ENCODE measurements at places on chromosomes 2 and 18.

DNA sequence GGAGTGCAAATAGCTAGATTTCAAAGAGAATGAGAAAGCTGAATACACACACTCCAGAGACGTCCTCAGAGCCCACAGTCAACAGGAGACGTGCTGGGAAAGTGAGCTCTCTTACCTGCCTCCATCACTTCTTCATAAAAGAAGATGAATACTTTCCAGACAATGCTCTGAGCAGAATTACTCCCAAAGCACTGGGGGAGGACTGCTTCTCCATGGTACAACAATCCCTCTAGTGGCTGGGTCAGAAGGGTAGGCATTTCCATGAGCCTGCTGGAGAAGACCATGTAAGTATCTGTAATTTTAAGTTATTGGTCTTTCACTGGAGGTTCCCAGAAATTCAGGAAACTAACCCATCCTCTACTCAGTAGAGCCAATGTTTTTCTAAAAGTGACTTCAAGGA, 190.3 kb downstream of the RBM43 start:
- DNase-seq, result no peak

GRCh38 chr2:46179037-46179621, 118.1 kb upstream of the EPAS1 start:
- DNase-seq, result no peak

- no peak for DNase-seq
These were observed 10.1 kb downstream of the TWIST2 start for GRCh38 chr2:238857959-238858358.

- DNase-seq, result peak; percentile 44
These were observed 8.4 kb upstream of the ARID5A start for GRCh38 chr2:96528006-96528699.

GRCh38 chr18:31619291-31619690, 27.6 kb downstream of the TTR start:
- DNase-seq, result no peak

DNA sequence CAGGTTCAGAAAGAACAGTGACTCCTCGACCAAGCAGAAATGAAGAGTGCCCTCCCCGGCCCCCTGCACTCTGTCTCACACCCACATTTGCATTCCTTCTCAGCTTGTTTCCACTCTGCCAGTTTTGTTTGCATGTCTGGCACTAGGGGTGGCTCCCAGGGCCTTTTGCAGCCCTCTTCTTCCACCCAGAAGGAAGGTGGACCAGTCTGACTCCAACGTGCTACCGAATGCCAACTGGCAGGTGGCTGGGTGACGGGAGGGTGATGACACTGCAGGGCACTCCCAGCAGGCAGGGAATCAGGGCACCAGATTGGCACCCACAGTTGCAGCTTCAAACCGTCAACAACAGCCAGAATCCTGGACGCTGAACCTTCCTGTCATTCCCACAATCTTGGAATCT, 371.1 kb downstream of the TXNL1 start:
- no peak for DNase-seq

GRCh38 chr2:39119732-39120520, 925 bp downstream of the SOS1 start:
- no peak for DNase-seq

- no peak for DNase-seq
These were observed 58.2 kb downstream of the TWSG1 start for GRCh38 chr18:9392726-9393125.

GRCh38 chr18:1875219-1875618, 696.1 kb downstream of the METTL4 start:
- no peak for DNase-seq

- no peak for DNase-seq
These were observed 30.8 kb downstream of the GRHL1 start for GRCh38 chr2:9982248-9982647.

- DNase-seq, result no peak
These were observed 236.9 kb downstream of the PTPRM start for GRCh38 chr18:7803956-7804469.

- DNase-seq, result no peak
These were observed 36.0 kb downstream of the ANKRD29 start for GRCh38 chr18:23626451-23627279.

- no peak for DNase-seq
These were observed 94.0 kb downstream of the VRK2 start for GRCh38 chr2:58140508-58141072.

- no peak for DNase-seq
These were observed 80.5 kb downstream of the CDH19 start for GRCh38 chr18:66523219-66523991.

DNA sequence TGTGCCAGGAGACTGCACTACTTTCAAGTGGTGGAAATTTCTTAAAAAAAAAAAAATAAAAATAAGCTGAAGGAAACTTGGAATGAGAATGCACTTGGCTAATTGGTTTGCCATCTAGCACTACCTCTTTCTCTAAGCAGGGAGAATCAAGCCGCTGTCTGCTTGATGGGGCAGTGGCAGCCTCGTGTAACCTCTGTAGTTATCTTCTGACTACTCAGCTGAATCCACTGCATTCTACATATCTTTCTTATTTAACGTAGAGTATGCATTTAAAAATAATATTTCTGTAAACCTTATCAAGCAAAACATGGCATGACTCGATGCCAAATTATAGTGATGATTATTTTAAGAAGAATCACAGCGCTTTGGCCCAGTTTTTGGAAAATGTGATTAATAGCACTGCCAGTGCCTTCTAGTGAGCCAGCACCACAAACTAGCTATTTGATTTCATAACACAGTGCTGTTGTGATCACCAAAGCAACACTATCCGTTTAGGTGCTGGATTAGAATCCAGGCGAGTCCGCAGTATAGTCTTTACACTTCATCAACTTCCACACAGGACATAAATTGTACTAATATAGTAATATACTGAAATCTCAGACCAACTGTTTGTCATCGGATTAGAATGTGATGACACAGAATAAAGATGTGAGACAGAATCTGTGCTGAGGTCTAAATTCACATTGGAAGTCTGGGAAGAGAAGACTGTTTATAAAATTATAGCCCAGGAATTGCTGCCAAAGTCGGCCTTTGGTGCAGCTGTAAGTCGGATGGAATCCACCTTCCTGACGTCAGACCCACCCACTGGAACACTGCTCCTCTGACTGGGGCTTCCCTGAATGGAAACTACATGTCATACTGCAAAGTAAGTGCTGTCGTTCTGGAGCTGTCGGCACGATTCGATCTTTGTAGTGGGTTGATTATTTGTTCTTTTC, 136.5 kb upstream of the ETAA1 start:
- DNase-seq, result no peak

DNA sequence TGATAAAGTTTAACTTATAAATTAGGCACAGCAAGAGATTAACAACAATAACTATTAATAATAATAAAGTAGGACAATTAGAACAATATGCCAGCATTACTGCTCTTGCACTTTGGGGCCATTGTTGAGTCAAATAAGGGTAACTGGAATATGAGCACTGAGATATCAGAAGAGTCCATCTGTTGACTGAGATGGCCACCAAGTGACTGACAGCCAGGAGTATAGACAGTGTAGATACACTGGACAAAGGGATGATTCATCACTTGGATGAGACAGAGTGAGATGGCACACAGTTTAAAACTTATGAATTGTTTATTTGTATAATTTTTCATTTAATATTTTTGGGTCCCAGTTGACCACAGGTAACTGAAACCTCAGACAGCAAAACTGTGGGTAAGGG, 20.0 kb downstream of the NAB1 start:
- no peak for DNase-seq

DNA sequence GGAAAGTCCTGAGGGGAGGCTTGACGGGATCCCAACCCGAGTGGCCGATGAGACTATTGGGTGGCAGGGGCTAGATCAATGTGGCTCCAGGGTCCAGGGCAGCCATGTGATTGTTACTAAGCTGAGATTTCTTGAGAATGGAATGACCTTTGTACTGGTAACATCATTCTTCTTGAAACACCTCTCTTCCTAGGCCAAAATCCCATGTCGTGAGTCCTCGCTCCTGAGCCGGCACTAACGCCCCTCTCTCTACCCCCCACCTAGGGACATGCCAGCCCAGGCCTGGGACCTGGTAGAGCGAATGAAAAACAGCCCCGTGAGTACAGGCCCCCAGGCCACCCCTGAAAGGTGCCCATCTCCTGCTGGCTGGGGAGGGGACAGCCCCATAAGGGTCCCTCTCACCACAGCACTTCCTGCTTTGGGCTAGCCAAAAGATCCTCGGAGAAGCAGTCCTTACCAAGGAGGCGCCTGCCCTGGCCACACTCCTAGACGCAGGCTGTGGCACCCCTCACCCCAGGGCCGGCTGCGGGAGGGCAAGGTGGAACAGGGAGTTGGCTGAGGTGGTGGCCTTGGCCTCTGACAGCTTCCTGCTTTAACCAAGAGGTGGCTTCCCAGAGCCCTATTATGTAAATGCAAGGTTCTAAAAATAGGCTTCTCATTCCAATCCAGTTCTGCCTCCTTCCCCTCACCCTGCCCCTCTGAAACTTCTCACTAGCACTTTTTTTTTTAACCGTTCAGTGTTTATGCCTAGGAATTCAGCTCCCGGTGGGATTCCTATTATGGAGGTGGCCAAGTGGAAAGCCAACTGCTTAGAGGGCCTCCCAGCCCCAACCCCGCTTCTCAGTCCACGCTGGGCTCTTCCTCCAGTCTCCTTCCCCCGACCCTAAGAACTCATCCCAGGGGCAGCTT, 126.6 kb upstream of the PPP1CB start:
- no peak for DNase-seq

DNA sequence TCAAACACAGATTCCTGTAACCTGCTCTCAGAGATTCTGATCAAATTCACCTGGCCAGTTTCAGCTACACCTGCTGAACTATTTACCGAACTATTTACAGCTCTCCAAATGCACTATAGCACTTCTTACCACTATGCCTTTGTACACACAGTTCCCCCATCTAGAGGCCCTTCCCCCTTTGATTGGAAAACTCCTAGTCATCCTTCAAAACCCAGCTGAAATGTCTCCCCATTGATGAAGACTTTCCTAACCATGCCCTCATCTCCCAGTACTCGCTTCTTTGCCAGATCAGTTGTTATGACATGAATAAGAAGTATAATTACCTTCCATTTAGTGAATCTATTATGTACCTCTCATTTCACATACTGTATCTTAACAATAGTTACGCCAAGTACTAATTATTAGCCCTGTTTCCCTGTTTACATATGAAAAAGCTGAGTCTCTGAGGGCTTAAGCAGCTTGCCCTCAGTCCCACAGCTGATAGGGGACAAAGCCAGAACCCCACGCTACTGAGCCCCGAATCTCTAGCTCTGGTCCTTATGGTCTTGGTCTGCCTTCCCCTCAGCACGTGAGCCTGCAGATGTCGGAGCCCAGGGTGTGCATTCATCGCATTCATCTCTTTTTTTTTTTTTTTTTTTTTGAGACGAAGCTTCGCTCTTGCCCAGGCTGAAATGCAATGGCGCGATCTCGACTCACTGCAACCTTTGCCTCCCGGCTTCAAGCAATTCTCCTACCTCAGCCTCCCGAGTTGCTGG, 64.7 kb upstream of the ASAP2 start:
- DNase-seq, result no peak

- DNase-seq, result no peak
These were observed 205.0 kb upstream of the EPHA4 start for GRCh38 chr2:221777119-221777518.

DNA sequence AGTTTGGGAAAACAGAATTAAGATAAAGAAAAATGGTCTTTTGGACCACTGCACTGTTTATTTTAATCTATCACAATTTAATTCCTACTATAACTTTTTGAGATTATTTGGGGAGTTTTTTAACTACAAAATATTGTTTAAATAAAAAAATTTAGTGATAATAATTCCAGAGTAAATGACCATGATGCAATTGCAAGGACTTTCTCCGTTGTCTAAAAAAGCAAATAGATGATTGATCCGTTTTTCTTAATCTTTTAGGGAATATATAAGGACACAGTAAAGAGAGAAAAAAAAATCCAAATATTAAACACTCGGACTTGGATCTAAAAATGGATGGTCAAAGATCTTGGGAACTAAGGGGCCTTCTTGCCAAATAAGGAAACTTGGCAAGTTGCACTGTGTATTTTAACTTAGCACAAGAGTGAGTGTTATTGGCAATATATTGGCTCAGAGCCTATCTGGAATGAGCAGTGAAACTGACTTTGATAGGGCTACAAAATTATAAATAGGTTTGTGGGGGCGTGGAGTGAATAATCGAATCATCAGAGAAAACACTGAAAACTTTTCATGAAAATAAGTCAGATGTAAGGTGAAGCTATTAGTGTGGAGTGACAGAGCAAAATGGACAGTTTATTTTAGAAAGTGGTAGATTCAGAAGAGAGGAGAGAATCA, 2.0 kb downstream of the MAP3K20 start:
- no peak for DNase-seq

- peak; percentile 63 for DNase-seq
These were observed 175.5 kb downstream of the AGAP1 start for GRCh38 chr2:235669269-235669831.

GRCh38 chr2:206084439-206084869, 1.5 kb downstream of the INO80D start:
- no peak for DNase-seq

- no peak for DNase-seq
These were observed 38.2 kb downstream of the SLC4A10 start for GRCh38 chr2:161662373-161662772.

DNA sequence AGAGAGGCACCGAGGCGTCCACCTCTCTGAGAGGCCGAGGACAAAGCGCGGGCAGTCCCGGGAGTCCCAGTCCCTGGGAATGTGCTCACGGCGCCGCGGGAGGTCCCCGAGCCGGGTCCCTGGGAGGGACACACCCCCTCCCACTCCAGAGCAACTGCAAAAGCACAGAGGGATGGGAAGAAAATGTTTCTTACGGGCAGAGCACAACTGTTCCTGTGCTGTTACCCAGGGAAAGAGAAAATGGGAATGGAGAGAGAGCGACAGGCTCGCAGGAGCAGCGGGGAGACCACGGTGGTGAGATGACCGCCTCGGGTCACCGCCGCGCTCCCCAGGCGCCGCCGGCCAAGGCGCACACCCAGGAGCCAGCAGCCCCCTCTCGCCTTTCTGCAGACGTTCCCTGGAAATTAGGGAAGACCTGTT, 1.2 kb upstream of the BCL11A start:
- DNase-seq, result no peak

DNA sequence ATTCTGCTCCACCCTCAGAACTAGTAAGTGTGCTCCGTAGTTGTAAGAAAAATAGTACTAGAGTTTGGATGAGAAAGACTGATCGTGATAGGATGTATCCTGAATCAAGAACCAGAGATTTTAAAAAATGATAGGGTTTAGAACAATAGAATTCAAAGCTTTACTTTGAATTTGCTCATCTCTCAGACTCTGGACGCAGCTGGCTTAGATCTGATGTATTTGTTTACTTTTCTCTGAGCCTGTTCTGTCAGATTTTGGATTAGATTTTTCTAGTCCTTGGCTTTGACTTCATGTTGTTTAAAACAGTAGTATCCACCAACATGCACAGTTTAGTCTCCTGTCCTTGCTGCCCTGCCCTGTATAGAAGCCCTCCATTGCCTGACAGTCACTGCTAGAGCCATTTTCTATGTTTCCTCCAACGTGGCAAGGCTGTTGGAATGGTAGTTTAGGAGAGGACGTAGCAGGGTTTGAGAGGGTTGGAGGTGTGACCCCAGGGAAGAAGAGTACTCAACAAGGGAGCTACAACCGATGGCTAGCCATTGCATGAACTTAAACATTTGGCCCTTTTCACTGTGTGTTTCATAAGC, 92.4 kb downstream of the MYO3B start:
- DNase-seq, result no peak

All from C1 segment of cervical spinal cord (tissue), 14 donors.